ENCODE measurements at places on chromosomes 16 and 17. TPM values are rescaled to one million over a fixed set of nuclear protein-coding genes. Genes with fewer than 3 reads are reported as not detected.

DNA sequence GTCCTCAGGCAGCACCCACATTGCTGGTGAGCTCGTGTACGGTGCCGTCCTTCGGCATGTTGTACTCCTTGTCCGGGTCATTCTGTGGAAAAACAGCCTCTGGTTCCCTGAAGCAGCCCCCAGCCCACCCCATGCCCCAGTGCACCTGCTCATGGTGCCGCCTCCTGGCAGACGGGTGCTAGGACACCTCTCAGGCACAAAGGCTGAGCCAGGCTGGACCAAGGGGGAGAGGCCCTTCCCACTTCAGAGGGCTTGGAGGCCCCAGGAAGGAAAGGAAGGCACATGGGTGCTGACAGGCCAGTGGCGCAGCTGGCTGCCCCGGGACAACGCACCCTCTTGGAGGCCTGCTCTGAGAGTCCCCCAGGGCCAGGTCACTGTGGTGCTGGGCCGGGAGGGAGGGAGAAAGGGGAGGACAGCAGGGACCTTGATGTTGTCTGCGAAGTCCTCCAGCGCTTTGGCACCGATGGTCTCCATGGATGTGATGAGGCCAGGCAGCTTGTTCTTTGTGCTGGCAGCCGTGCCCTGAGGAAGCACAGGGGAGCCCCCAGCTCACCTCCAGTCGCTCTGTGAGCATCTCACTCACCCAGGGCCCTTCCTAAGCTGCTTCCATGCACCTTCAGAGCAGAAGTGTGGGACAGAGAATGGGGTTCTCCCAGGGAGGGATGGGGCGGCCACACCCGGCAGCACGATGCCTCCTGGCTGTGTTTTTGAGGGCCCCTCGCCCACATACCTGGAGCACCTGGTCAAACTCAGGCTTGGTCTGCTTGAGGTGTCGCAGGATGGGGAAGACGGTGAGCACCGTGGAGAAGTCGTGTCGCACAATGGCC lies 9.3 kb downstream of the ZACN start:
- no peak for DNase-seq

NEUROD2 gene
- not detected for polyA plus RNA-seq

CUEDC1 gene
- 57.1 TPM for polyA plus RNA-seq

UMOD gene
- polyA plus RNA-seq, result not detected

CYGB gene
- polyA plus RNA-seq, result 68.7 TPM

- peak; percentile 40 for DNase-seq
Measured at GRCh38 chr17:31740611-31741082, 118.4 kb downstream of the COPRS start.

- no peak for DNase-seq
Measured at GRCh38 chr16:27759301-27759871, 209.4 kb downstream of the KATNIP start.

GRCh38 chr17:42155614-42156045 lies 841 bp upstream of the RAB5C start:
- DNase-seq, result no peak

DNA sequence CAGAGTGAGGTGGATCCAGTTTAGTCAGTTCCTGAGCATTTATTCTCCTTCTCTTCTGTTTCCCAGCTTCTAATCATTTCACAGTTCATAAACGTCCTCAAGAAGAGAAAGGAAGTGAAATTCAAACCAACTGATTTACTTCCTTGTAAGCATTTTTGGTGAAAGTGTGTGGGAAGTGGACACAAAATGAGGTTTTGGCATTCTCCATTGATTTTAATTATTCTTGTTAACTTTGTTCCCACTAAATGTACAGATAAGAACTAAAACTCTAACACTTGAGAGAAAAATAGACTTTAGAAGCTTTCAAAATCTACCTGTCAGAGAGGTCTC lies 42.7 kb upstream of the CORO6 start:
- DNase-seq, result no peak

GRCh38 chr17:55708175-55708974 lies 14.3 kb downstream of the TMEM100 start:
- DNase-seq, result no peak

- no peak for DNase-seq
Measured at GRCh38 chr16:89320782-89321501, 103.4 kb downstream of the ZNF778 start.

GRCh38 chr16:78754713-78755112 lies 655.3 kb downstream of the WWOX start:
- DNase-seq, result no peak

DNA sequence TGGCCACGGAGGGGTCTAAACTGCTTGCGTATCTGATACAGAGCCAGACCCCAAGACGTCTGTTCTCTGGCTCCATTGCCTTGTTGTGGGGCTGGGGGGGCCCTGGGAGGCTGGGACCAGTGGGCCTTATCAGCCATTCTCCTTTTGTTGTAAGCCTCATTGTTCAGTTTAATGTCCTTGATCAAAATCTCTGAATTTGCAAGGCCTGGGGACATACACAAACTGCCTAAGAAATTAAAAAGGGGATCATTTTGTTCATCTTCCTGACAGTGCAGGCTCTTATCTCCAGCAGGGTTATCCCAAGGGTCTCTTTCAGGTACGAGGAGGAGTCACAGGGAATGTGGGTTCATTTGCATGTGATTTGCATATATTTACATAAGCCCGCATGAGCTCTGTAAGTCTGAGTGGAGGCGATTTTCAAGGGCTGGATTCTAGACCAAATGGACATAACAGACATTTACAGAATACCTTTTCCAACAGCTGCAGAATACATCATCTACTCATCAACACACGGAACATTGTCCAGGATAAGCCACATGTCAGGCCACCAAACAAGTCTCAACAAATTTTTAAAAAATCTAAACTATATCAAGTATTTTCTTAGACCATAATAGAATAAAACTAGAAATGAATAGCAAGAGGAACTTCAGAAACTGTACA lies 269.8 kb downstream of the RBFOX1 start:
- DNase-seq, result no peak

ADCY9 gene
- 21.8 TPM for polyA plus RNA-seq

DNA sequence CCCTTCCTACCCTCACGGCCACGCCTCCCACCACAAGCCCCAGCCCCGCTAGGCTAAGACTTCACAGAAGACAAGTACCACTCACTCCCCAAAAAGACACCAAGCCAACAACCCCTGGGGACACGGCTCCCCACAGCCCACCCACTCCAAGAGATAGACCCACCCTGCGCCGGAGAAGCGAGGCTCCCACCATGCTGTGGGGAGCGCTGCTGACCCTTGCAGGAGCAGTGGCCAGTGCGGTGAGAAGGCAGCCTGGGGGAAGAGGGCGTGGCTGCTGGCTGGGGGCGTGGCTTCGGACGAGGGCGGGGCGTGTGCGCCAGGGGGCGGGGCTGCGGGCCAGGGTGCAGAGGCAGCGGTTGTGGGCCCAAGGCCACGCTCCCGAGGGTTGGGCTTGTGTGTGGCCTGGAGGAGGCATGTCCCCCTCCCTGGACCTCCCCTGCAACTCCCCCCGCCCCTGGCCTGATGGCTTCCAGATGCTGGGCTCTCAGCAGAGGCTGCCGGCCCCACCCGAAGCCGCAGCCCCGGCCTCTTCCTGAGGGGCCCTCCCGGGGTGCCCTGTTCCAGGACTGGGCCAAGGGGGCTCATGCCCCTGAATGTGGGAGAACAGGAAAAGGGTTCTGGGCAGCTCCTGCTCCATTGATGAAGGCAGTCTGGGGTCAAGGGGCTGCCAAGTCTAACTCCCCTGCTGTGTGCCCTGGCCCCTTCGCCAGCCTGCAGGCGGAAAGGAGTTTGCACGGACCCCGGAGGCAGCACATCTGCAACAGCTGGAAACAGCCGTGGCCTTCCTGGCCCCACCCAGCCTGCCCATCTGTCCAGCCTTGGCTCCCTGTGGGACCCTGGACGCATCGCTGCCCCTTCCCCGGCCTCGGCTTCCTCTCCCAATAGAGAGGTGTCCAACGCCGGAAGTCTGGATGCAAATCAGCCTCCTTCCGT lies 9.1 kb downstream of the TFAP4 start:
- DNase-seq, result no peak

DNA sequence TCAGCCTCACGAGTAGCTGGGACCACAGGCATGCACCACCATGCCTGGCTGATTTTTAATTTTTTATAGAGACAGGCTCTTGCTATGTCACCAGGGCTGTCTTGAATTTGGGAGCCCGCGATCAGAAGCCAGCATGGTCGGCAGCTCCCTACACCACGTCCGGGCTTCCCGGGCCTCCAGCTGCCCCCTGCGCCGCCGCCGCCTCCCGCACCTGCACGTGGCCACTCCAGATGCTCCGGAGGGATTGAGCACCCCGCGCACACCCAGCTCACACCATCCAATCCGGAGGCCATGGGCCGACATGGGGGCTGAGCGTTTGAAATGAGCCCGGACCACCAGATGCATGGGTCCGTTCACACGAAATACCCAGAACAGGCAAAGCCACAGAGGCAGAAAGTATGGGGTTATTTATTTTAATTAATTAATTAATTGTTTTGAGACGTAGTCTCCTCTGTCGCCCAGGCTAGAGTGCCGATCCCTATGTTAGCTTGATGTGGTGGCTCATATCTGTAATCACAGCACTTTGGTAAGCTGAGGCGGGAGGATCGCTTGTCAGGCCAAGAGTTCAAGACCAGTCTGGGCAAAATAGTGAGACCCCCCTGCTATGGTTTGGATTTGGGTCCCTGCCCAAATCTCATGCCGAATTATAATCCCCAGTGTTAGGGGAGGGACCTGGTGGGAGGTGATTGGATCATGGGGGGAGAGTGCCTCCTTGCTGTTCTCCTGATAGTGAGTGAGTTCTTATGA lies 17.1 kb upstream of the PDXDC1 start:
- no peak for DNase-seq

DNA sequence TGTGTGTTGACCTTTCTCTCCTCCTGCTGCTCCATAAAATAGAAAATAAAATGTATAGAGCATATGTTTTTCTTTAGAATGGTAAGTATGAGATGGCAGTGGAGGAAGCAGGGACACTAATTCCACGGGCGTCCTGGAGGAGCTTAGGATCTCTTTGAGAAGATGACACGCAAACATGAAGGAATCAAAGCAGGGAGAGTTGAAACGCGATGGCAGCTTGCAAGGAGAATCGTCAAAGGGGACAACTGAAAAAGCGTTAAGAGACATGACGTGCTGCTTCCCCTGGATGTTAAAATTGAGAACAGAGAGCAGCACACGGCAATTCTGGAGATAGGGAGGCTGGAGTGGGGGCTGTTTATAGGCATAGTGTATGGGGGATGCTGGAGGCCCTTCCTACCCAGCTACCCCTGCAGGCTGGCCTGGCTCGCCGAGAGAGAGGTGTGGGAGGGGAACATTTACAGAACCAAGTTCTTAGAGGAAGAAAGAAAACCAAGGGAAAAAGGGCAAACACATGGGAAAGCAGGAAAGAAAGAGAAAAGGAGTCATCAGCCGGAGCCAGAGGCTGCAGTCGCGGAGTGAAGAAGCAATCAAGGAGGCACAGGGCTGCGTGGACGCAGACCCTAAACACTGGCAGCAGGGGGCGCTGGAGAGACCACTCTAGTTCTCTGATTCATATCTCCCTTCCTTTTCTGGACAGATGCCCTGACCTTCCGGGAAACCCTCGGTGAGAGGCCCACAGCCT lies 55.8 kb downstream of the MYH13 start:
- DNase-seq, result no peak

SLX1B gene
- 37.4 TPM for polyA plus RNA-seq

- no peak for DNase-seq
Measured at GRCh38 chr17:17545031-17545820, 46.3 kb downstream of the PEMT start.

DNA sequence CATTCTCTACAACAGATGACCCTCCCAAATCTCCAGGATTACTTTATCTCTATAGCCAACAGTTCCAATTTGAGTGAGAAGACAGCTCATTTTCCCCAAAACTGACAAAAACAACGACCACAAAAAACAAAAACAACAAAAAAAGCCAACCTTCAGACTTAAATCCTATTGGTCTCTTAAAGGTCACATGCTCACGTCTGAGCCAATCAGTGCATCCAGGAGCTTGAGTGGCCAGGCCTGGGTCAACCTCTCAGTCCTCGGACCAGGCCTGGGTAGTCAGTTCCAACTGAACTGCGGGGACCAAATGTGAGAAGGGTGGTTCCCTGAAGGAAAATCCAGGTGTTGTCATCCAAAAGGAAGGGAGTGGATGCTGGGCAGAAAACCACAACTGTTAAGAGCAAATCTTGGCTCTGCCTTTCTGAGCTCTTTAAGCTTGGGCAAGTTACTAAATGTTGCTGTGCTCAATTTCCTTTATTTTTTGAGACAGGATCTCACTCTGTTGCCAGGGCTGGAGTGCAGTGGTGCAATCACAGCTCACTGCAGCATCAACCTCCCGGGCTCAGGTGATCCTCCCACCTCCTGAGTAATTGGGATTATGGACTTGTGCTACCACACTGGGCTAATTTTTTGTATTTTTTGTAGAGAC lies 43.0 kb upstream of the MSI2 start:
- no peak for DNase-seq

DNA sequence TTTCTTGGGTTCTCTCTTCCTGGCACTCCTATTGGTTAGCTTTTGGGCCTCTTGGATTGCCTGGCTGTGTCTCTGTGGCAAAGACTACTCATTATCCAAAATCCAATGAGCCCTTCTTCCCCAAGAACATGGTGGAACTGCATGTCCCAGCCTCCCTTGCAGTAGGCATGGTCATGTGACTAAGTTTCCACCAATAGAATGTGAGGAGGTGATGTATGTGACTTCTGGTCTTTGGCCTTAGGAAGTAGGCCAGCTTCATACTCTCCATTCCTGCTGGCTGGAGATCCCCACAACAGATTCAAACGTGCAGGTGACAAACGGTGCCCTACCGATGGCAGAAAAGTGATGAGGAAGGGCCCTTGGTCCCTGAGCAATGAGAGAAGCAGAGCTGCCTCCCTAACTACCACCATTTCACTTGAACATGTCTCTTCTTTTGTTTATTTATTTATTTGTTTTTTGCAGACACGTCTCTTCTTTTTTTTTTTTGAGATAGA lies 17.3 kb upstream of the SPN start:
- DNase-seq, result no peak

- no peak for DNase-seq
Measured at GRCh38 chr16:70737377-70738082, 51.7 kb upstream of the MTSS2 start.

- DNase-seq, result no peak
Measured at GRCh38 chr17:59899099-59899498, 6.2 kb downstream of the RPS6KB1 start.

XYLT1 gene
- 10.1 TPM for polyA plus RNA-seq

DNA sequence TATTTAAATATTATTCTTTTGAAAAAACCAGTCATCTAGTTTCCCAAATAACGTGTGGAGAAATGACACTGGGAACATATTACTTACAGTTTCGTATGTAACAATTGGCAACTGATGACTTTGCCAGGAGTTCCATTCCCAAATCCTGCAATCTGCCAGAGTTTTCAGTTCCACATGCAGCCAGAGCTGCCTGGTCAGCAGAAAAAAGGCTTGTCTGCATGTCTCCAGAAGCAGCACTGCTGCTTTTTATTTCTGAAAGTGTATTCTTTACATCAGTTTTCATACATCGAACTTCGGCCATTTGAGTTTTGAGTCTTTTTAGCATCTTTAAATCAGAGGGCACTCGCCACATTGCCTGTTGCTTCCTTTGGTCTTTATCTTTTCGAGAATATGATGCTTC lies 78.4 kb downstream of the TRIM37 start:
- no peak for DNase-seq

DNA sequence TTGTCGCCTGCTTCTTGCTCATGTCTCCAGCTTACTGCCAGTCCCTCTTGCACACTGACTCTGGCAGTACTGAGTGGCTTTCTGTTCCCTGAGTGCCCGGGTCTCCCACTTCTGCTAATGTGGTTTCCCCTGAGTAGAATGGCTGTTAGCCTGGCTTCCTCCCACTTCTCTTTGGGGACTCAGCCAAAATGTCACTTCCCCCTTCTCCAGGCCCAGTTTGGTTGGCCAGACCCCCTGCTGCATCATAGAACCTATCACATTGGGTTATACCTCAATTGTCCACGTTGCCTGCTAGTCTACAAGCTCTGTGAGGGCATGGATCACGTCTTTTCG lies 304.4 kb downstream of the HS3ST3B1 start:
- DNase-seq, result no peak

GRCh38 chr17:56819431-56820145 lies 14.1 kb downstream of the C17orf67 start:
- no peak for DNase-seq
